Activated CD4-positive, CD25-positive, alpha-beta regulatory T cell treated with anti-CD3 and anti-CD28 coated beads, Interleukin-2, amount 50 U/mL, for 72 hours (primary cell): ENCODE measurements at places on chromosomes 16 and 17.

GRCh38 chr17:61317779-61318178 lies 81.9 kb upstream of the TBX2 start:
- DNase-seq, result no peak

DNA sequence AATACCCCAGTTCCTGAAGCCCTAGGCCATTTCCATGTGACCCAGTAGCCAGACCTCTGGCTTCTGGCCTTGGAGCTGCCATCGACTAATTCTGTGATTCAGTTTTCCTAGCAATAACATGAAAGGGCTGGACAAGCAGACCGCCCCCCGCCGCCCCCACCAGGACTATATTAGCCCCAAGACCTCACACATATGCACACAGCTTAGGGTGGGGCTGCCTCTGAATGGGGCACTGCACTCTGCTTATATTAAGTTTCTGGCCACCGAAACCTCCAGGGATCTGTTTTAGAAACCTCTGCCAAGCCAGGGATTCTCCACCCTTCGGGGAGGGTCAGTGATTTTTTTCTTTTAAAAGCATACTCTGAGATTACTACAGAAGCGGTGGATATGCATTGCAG lies 2.3 kb downstream of the RAB11FIP4 start:
- DNase-seq, result no peak

DNA sequence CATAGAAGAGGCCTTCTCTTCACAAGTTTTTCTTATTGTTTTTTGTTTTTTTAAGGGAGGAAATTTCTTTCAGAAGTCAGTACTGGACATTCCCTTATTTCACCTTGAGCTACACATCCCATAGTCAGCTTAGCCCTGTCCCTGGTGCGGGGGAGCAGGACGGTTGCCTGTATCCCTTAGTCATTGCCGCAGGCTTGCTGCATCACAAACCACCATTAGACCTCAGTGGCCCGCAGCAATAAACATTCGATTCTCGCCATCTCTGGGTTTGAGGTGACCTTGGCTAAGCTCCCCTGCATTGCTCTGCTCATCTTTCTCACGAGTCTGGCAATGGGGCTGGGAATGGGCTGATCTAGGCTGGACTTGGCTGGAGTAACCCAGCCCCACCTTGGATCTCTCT lies 692.5 kb downstream of the WWOX start:
- DNase-seq, result no peak

DNA sequence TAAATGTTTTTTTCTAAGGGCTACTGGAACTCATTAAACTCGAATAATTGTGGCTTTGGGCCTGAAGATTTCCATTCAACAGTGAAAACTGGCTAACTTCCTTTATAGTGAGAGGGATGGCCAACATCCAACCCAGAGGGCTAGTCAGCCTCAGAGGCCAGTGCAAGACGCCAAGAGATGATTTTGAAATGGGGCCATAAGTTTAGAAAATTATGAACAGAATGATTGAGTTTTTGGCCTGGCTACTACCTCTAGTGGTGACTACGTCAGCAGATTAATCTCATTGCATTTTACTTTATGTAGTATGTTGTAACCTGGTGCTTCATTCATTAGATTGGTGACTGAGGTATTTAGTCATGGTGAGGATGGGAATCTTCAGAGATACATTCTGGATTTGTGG lies 28.4 kb downstream of the HAPSTR1 start:
- DNase-seq, result no peak

- no peak for DNase-seq
Observed at GRCh38 chr17:69592692-69593350, 178.3 kb downstream of the MAP2K6 start.

GRCh38 chr17:19346351-19347255 lies 15.9 kb downstream of the B9D1 start:
- DNase-seq, result peak; percentile 22

DNA sequence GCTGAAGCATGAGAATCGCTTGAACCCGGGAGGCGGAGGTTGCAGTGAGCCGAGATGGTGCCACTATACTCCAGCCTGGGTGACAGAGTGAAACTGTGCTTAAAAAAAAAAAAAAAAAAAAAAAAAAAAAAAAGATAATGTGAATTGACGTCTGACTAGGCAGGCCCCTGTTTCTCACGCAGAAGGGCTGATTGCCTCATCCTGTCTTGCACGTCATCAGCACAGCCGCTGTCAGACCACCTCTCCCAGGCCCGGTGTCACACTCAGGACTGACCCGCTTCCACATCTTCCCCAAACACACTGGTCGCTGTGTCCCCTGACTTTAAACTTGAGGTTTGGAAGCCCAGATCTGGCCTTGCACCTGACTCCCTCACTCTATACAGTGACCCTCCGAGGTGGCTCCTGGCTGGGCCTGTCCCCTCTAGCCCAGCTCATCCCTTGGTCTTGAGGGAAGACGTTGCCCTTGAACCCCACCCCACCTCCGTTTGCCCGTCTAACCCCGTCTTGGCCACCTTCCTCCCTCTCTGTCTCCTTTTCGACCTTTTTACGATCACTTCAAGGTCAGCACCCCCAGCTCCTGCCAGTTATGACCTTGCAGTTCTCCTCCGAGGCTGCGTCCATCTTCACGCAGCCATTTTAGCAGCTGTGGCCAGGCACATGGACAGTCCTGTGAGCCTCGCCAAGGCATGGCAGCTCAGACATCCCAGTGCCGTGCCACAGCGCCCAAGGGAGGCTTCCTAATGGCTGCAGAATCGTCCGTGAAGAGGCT lies 149.9 kb upstream of the PLCG2 start:
- DNase-seq, result no peak

DNA sequence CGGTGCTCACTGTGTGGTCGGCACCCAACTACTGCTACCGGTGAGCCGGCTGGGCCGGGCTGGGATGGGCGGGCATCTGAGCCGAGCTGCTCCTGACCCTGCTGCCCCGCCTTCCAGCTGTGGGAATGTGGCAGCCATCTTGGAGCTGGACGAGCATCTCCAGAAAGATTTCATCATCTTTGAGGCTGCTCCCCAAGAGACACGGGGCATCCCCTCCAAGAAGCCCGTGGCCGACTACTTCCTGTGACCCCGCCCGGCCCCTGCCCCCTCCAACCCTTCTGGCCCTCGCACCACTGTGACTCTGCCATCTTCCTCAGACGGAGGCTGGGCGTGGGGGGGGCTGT lies 6.9 kb downstream of the TBX6 start:
- no peak for DNase-seq

GRCh38 chr17:61352781-61353491 lies 46.7 kb upstream of the TBX2 start:
- DNase-seq, result no peak

DNA sequence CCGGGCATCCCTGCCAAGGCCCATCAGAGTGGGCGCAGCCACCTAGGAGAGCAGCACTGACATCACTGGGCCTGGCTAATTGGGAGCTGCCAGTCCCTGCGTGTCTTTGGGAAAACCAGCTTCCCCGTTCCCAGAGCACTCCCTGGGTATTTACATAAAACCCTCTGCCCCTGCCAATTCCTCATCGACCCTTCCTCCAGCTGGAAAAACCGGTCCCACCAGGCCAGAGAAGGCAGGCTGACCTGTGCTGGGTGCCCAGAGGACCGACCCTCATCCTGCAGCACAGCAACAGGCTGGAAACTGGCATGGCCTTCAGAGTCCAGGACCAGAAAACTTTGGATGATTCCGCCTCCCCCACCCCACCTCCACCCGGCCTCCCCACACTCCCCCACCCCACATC lies 8.2 kb upstream of the FOXN1 start:
- no peak for DNase-seq

- no peak for DNase-seq
Observed at GRCh38 chr16:1615761-1616160, 3.6 kb downstream of the CRAMP1 start.

- DNase-seq, result no peak
Observed at GRCh38 chr16:53737552-53737951, 33.6 kb downstream of the FTO start.

DNA sequence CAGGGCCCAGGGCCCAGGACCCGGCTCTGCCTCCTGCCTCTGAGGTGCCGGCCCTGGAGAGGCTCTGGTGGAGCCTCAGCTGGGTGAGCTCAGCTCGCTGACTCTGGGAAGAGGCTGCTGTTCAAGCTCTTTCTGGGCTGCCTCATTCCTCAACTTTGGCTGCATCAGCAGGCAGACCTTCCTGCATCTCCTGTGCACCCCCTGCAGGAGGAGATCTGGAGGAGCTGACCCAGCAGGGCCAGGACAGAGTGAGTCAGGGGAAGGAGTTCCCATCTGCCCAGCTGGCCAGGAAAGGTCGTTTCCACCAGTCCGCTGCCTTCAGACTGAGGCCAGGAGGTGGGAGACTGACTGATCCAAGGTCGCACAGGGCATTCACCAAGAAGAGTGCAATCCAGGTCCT lies 10.7 kb downstream of the CRHR1 start:
- DNase-seq, result no peak

- no peak for DNase-seq
Observed at GRCh38 chr16:85947230-85948137, 48.5 kb downstream of the IRF8 start.

GRCh38 chr17:16989230-16989952 lies 17.5 kb upstream of the TNFRSF13B start:
- DNase-seq, result no peak

GRCh38 chr16:1590366-1590765 lies 21.5 kb downstream of the IFT140 start:
- no peak for DNase-seq

- DNase-seq, result no peak
Observed at GRCh38 chr17:29061036-29061435, 18.1 kb downstream of the PIPOX start.

DNA sequence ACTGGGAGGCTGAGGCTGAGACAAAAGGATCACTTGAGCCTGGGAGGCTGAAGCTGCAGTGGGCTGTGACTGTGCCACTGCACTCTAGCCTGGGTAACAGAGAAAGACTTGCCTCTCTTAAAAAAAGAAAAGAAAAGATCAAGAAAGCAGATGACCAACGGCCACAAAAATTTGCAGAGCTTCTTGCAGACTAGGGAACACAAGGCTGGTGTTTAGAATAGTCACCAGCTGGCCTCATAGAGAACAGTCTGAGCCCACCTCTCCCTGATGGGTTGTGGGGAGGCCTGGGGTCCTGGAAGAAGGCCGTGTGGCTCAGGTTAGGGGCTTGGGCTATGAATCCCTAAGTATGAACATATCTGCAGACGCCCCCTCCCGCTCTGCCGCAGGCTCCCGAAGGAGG lies 73.7 kb upstream of the MED9 start:
- no peak for DNase-seq

GRCh38 chr17:8831234-8831849 lies 32.2 kb upstream of the MFSD6L start:
- no peak for DNase-seq

GRCh38 chr16:75503801-75504200 lies 8.6 kb upstream of the CHST6 start:
- DNase-seq, result no peak
